Panc1 (cell line): ENCODE measurements at places on chromosomes 13 and 19. TPM values are rescaled to one million over a fixed set of nuclear protein-coding genes. Genes with fewer than 3 reads are reported as not detected.

GRCh38 chr19:21704320-21704719 is 63.1 kb downstream of the ZNF100 start:
- DNase-seq = no peak
- no peak overlapping the region for H3K27ac ChIP-seq
- H3K4me3 ChIP-seq = no peak overlapping the region
- H3K4me1 ChIP-seq = no peaks in the 10 kb centered on the region; the same call in 1 of the 2 replicates

DNA sequence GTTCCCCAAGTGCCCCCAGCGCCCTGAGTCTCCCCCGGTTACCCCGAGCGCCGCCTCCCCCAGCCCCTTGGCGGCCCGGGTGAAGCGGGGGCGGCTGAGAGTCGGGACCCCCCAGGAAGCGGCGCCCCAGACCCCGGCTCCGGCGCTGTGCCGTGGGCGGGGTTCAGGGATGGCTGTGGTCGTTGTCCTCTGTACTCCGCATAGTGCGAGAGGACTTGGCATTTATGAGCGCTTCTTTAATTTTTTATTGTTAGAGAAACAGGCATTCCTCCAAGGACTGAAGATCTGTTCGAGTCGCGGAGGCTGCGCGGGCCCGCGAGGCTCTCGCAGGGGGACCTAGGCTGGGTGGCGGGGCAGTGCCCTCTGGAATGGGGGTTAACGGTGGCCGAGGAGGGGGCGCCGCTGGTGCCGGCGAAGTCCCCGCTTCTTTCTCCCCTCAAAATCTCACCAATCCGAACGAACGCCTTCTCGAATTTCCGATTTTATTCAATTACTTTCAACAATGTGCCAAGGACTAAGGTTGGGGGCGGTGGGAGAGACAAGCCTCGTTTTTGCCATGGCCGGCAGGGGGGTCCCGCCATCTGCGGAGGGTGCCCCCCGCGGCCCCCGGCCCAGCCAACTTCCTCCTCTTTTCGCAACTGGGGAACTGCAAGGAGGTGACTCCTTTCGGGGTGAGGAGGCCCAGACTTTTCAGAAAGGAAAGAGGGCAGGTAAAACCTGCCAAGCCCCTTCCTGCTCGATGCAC is 596 bp upstream of the GJB2 start:
- H3K4me3 ChIP-seq = peak overlapping the region; percentile 66
- no peaks in the 10 kb centered on the region; the same call in 1 of the 2 replicates for H3K4me1 ChIP-seq
- no peaks in the 10 kb centered on the region for H3K36me3 ChIP-seq

- H3K4me3 ChIP-seq = no peak overlapping the region
- H3K27me3 ChIP-seq = no peaks in the 10 kb centered on the region
- H3K36me3 ChIP-seq = no peaks in the 10 kb centered on the region; the same call in 1 of the 2 replicates
- H3K4me1 ChIP-seq = no peaks in the 10 kb centered on the region; the same call in none of the 2 replicates
- no peak for DNase-seq
Measured at GRCh38 chr13:75770592-75771011, 134.5 kb downstream of the LMO7 start.

DNA sequence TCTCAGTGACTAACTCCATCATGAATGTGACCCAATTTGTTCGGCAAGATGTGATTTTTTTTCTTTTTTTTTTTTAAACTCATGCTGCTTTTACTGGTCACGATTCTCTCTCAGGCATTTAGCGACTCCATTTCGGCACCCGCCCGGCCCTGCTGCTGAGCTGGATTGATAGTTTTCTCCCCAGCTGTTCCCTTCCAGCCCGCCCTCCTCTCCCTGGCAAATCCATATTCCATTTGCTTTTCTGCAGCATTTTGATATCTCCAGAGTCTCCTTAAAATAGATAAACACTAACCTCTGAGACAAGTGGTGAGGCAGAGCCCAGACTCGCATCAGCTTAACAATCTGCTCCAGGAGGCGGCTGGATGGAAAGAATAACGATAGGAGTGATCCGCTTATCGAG is 55.5 kb upstream of the KATNAL1 start:
- no peaks in the 10 kb centered on the region for H3K27me3 ChIP-seq
- no peak for DNase-seq
- no peaks in the 10 kb centered on the region; the same call in 1 of the 2 replicates for H3K4me1 ChIP-seq

- no peaks in the 10 kb centered on the region for H3K27me3 ChIP-seq
- H3K36me3 ChIP-seq = no peaks in the 10 kb centered on the region
- DNase-seq = no peak
- H3K27ac ChIP-seq = no peak overlapping the region
- no peak overlapping the region for H3K4me3 ChIP-seq
Measured at GRCh38 chr13:67577361-67577760, 347.2 kb upstream of the PCDH9 start.

CEACAM3 gene
- total RNA-seq = not detected

SGCG gene
- total RNA-seq = not detected

DNAJC15 gene
- total RNA-seq = 20.3 TPM
